IMR-90 (cell line): ENCODE measurements at places on chromosomes 13 and 19. TPM values are rescaled to one million over a fixed set of nuclear protein-coding genes. Genes with fewer than 3 reads are reported as not detected.

Gene ZNF415
- 7.7 and 7.8 TPM in 2 replicates for total RNA-seq

GRCh38 chr13:59247171-59247570 lies 916.6 kb downstream of the DIAPH3 start:
- no peak for DNase-seq

Gene TPTE2
- total RNA-seq, result not detected in 2 replicates

DNA sequence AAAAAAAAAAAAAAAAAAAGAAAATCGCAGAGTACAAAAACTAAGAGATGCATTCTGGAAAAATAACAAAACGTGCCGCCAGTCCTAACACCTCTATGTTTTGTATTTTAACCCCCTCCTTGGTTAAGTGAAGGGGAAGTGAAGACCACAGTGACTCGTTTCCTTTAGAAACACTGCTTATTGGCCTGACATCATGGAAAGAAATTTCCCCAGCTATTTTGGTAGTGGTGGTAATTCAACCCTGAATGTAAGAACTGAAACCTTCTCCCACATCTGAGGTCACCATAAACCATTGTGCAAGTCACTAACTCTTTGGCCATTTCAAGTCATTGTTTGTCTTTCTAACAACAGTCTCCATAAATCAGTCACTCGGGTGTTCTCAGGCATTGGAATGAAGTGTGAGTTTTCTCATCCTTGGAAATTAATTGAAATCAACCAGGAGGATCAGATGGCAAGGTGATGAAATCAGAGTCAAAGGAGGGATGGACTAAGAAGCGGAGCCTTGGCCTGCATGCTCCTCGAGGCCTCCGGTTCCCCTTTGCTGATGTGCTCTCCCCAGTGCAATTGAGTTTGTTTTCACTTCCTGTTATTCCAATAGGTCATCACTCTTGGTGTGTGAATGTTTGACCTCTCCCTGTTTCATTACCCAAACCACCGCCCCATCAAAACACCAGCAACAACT lies 443.9 kb downstream of the FGF9 start:
- peak; percentile 78 for DNase-seq

DNA sequence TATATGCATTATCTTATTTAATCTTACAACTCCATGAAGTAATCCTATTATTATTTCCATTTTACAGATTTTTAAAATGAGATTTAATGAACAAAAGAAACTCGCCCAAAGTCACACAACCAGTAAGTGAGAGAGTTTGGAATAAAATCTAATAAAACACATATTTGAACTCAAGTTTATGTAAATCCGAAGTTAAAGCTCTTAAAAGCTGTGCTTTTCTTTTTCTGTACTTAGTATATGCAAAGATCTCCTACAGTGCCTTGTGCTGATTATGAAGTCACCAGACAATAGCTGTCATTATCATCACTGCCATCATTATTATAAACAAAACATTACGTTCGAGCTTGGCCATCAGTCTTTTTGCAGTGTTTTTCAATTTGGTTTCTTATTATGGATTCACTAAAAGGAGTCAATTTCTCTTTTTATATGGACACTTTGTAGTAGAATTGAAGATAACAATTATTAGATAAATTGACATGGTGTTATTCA lies 29.7 kb upstream of the ENOX1 start:
- DNase-seq, result no peak

GRCh38 chr13:45232591-45232990 lies 31.7 kb upstream of the KCTD4 start:
- no peak for DNase-seq

Gene SKA3
- 15.6 and 24.4 TPM in 2 replicates for total RNA-seq

- peak; percentile 73 for DNase-seq
These were observed at the start of gene LPAR6 for GRCh38 chr13:48412881-48413351. TSS of gene LPAR6 (minus strand) at chr13:48413113. CDS start at chr13:48412423, 690 bp downstream.

DNA sequence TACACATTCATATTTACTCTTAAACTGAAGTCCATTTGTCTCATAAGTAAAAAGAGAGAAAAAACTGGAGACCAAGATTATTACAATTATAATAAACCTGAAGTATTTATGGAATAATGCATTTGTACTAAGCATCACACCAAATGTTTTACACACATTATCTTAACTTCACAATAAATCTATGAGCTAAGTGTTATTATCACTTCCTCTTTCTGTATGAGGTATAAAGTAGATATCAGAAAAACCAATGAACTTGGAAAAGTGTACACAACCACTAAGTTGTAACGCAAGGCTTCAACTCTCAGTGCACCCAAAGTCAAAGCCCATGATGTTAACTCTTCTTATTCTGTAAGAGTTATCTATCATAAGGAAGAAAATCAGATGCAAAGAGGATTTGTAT lies 274.7 kb downstream of the FGF14 start:
- no peak for DNase-seq

Gene PTH2
- total RNA-seq, result not detected in 2 replicates

DNA sequence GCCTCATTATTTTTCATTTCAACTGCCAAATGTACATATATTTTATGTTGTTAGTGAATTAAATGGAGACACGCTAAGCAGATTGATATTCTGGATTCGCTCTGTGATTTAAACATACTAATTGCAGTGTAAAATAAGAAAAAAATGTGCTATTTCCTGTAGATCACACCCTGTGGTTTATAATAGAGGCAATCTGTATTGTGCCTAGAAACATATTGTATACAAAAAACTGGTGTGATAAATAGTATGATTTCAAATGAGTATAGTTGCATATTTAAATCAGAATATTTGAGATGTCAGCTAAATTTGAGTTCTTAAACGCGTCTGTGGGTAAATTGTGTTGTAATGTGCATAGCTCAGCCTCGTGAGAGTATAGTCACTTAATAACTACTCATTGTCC lies 643.9 kb downstream of the TBC1D4 start:
- DNase-seq, result no peak

GRCh38 chr19:41705393-41706174 lies 2.8 kb upstream of the CEACAM5 start:
- no peak for DNase-seq

DNA sequence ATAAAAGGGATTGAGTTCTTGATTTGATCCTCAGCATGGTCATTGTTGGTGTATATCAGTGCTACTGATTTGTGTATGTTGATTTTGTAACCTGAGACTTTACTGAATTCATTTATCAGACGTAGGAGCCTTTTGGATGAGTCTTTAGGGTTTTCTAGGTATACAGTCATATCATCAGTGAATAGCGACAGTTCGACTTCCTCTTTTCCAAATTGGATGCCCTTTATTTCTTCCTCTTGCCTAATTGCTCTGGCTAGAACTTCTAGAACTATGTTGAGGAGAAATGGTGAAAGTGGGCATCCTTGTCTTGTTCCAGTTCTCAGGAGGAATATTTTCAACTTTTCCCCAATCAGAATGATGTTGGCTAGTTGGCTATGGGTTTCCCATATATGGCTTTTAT lies 27.0 kb downstream of the POMP start:
- DNase-seq, result no peak

Gene MCEMP1
- total RNA-seq, result not detected in 2 replicates

DNA sequence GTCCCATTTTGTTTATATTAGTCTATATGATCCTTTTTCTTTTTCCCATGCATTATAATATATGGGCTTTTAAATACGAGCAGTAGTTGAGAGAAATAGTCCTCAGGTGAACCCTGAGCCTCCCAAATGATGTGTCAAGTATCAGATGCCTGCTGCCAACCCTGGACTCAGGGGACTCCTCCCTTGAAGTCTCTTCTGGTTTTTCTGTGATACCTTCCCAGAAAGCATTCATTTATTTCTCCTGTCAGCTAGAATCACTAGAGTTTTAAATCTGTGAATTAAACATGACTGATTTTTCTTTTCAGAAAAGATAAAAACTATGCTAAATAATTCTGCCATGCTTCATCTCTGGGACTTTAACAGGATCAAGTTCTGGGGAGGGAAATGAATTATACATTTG lies 184.6 kb downstream of the LIG4 start:
- DNase-seq, result no peak

- DNase-seq, result no peak
These were observed 25.7 kb downstream of the CCNE1 start for GRCh38 chr19:29837448-29837981.

Gene LRRC8E
- total RNA-seq, result 6.9 and 7.2 TPM in 2 replicates

GRCh38 chr13:21483748-21484147 lies 24.6 kb upstream of the ZDHHC20 start:
- DNase-seq, result no peak

Gene FTL
- total RNA-seq, result 913 and 1,057 TPM in 2 replicates

GRCh38 chr13:23605831-23606230 lies 35.6 kb downstream of the TNFRSF19 start:
- no peak for DNase-seq

Gene ZNF154
- total RNA-seq, result 1.9 and 2.9 TPM in 2 replicates

DNA sequence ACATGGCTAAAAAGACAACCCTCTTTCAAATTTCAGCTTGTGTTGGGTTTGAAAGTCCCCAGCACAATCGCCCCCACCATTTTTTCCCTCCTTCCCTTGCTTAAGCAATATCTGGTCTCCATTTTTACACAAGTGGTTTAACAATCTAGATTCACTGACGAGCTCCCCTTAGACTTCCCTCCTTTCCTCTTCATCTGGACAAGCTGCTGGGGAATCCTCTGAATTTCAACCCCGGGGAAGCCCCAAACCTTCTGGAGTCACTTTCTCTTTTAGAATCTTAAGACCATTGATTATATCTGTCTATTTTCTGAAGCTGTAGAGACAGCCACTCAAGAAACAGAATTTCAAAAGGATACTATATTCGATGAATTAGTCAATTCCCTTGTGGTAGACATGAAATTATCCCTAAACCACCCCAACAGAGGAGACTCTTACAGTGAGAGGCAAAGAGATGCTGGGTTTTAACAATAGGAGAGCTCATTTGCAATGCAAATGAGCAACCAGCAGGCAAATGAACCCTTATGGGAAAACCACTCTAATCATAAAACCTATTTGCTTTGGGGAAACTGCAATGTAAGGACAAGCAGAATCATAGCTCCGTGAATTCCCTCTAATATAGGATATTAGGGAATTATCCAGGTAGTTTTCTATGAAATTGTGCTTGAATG lies 78.9 kb downstream of the TEX26 start:
- no peak for DNase-seq

Gene C19orf67
- total RNA-seq, result not detected in 2 replicates

- DNase-seq, result peak; percentile 13
These were observed 1.2 kb upstream of the SLC27A1 start for GRCh38 chr19:17469092-17469480.
